ENCODE measurements at places on chromosomes 5 and 9.

GRCh38 chr5:92741906-92742305 is 839.1 kb downstream of the NR2F1-AS1 start:
- no peak for DNase-seq

DNA sequence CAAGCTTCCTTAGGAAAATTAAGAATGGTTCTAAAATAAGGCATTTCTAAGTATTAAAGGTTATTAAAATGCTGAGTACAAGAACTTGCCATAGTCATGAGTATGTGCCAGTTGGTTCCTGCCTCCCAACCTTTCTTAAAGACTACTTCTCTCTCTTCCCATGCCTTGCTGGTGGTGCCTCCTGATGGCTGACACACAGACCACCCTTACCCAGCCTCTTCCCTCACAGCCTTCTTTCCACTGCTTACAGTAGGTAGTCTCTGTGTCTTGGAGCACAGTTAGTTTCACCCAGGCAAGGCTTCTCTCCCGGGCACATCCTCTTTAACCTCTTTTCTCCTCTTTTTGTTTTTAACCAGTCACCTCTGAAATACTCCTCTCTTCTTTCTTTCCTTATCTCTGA is 20.6 kb upstream of the GPR150 start:
- DNase-seq, result no peak

GRCh38 chr5:72760259-72760658 is 56.2 kb upstream of the TNPO1 start:
- peak; percentile 49 for DNase-seq

DNA sequence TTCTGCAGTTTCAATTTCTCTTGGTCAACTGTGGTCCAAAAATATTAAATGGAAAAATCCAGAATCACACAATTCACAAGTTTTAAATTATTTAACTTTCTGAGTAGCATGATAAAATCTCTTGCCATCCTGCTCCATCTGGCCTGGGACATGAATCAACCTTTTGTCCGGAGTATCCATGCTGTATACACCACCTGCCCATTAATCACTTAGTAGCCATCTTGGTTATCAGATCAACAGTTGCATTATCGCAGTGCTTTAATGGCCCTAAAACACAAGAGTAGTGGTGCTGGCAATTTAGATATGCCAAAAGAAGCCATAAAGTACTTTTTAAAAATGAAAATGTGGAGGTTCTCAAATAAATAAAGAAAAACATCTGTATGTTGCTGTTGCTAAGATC is 25.3 kb downstream of the EFCAB9 start:
- DNase-seq, result no peak

DNA sequence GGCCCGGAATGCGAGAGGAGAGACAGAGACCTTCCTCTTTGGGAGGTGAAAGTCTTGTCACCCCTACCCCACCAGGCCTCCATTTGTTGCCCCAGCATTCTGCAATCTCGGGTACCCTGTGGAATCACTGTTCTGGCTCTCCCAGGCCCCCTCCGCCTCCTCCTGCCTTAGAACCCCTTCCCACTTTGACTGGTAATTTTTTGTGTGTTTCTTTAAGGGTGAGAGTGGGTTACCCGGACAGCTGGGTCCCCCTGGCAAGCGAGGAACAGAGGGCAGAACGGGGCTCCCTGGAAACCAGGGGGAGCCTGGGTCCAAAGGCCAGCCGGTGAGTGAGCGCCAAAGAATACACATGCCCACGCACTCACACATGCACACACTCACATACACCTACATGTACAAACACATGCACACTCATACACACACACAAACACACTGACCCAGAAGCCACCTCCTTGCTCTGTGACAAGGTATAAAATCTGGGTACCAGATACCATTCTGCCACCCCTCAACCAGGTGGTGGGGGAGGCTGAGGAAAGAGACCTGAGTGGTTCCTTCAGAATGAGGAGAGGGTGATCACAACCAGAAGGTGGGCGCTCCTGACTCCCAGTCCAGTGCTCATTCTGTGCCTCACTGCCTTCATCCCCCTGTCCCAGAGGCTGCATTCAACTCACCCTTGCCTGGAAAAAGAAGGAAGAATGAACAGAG is 30.9 kb upstream of the ORM1 start:
- DNase-seq, result no peak

- no peak for DNase-seq
Observed at GRCh38 chr5:140115186-140115500, 1.2 kb downstream of the PURA start.

- no peak for DNase-seq
Observed at GRCh38 chr5:143558048-143558447, 154.6 kb upstream of the NR3C1 start.

- DNase-seq, result no peak
Observed at GRCh38 chr5:82917584-82917983, 159.6 kb downstream of the TMEM167A start.

- DNase-seq, result peak; percentile 71
Observed at GRCh38 chr5:142110046-142110531, 1.5 kb downstream of the NDFIP1 start.

DNA sequence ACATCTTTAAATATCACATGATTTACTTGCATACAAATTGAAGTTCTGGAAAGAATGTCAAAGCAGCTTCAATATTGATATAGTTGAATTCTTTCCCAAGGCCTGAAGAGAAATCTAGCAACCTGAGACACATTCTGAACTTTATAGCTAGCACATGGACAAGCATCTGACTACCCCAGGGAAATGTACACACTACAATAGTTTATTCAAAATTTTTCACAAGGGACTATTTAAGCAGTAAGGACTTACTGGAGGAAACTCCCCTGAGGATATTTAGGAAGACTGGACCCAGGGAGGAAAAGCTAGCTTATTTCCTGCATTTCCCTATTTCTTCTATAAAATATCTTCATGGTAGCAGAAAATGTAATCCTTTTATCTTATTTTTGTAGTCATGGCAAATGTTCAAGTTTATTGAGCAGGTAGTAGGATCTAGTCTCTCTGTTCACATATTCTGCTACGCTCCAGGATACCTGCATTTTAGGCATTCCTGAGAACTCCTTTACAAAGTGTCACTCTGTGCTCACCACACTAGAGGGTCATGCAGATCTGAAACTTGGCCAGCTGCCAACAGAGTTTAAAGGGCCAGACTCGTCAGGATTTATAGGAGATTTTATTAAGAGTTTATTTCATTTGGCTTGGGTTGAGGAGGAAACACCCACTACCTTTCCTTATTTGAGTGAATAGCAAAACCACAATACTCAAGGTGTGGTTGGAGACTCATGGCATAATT is 348.4 kb upstream of the FTMT start:
- no peak for DNase-seq

- DNase-seq, result peak; percentile 71
Observed at GRCh38 chr5:57718155-57718554, 235.5 kb upstream of the ACTBL2 start.

DNA sequence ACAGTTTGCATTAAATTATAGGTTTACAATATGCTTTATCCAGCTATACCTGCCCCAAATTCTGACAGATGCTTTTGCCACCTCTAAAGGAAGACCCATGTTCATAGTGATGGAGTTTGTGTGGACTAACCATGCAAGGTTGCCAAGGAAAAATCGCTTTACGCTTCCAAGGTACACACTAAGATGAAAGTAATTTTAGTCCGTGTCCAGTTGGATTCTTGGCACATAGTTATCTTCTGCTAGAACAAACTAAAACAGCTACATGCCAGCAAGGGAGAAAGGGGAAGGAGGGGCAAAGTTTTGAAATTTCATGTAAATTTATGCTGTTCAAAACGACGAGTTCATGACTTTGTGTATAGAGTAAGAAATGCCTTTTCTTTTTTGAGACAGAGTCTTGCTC is 41.0 kb downstream of the FXN start:
- no peak for DNase-seq

DNA sequence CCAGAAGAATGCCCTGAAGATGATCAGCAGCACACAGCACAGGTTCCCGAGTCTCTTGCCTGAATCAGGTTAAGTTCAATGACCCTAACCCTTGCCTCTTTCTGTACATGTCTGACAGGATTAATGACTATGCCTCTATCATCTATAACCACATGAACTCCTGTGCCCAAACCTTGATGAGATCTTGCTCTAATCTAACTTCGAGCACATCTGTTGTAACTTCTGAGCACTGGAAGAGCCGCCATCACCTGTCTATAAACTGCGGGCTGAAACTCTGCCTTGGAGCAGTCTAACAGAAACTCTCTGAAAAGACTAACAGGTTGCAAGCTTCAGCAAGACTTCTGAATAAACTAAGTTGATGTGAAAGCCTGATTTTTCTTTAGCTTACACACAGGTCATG is 44.5 kb downstream of the SERINC5 start:
- no peak for DNase-seq

GRCh38 chr5:171664489-171664888 is 121.1 kb upstream of the SMIM23 start:
- no peak for DNase-seq

DNA sequence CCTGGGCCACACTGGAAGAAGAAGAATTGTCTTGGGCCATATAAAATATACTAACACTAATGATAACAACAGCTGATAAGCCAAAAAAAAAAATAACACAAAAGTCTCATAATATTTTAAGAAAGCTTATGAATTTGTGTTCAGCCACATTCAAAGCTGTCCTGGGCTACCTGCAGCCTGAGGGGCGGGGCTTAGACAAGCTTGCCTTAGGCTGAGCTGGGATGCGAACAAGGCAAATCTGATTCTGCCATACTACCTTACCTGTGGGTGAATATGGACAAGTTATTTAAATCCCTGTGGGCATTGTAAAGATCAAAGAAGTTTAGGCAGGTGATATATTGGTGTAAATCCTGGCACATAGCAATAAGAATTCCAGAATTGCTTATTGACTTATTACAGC is 212.3 kb upstream of the ATP10B start:
- DNase-seq, result no peak

- no peak for DNase-seq
Observed at GRCh38 chr9:22170556-22170955, 161.5 kb upstream of the CDKN2B start.

DNA sequence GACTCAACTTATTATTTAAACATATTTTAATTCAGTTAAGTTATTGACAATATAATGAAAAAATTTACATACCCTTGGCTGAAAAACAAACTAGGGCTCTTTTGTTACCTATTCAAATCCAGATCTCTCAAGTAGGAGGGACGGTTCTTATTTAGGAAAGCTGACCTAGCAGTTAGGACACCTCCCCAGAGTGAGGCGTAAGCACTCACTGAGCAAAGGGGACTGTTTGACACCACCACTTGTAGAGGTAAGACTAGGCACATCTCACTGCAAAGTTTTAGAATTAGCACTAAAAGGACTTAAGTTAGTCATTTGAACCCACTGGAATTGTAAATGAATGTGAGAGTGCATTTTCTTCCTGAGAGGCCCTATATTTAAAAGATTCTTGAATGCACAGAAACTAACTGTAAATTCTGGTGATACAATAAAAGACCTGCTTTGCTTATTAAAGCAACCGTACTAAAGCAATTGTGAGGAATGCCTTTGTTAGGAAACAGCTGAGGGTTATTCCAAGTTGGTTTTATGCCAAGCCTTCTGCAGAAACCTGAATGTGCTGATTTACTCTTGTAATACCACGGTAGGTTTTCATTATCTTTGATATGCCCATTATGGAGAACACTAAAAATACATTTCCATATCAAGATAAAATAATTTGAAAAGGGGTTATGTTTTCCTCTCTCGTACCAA is 16.2 kb downstream of the HACD4 start:
- DNase-seq, result peak; percentile 62

DNA sequence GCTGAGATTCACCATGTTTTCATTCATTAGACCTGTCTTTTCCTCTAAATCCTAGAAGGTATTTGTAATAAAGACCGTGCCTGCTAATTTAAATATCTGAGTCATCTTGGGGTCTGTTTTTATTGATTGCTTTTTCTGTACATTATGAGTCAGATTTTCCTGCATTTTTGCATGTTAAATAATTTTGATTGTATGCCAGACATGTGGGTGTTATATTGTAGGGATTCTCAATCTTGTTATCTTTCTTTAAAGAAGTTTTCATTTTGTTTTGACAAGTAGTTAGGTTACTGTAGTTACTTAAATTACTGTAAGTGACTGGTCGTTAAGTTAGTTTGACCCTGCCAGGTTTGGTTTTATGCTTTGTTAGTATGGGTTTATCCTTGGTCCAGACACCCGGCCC is 35.1 kb downstream of the EXOSC2 start:
- DNase-seq, result peak; percentile 75

DNA sequence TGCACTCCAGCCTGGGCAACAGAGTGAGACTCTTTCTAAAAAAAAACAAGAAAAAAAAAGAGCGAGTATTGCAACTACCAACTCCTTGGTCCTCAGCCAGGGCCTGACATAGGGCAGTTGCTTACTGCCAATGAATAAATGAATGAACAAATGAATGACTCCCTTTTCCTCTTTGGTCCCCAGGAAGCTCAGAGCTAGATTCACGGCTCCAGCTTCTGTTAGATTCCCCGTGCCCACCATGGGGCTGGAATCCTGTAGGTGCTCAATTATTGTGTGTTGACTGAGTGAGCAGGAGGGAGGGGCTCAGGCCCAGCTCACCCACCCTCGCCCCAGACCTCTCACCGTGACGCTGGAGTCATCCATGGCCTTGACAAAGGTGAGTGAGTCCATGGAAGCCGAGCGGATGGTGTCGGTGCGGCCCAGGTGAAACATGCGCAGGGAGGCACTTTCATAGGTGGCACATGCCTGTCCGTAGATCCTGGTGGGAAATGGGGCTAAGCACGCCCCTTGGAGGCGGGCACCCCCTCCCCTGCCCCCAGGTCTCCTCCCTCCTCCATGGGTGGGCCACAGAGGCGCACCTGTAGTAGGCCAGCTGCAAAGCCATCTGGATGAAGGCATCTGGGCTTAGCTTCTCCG is 12.8 kb downstream of the CRAT start:
- DNase-seq, result no peak

GRCh38 chr5:43376496-43377140 is 35.6 kb downstream of the CCL28 start:
- DNase-seq, result peak; percentile 27

- peak; percentile 90 for DNase-seq
Observed at GRCh38 chr9:131627648-131628458, 82.5 kb downstream of the PRRT1B start.

GRCh38 chr9:95552814-95553546 is 36.2 kb upstream of the PTCH1 start:
- DNase-seq, result no peak
